ENCODE measurements at places on chromosomes 12 and 14.

DNA sequence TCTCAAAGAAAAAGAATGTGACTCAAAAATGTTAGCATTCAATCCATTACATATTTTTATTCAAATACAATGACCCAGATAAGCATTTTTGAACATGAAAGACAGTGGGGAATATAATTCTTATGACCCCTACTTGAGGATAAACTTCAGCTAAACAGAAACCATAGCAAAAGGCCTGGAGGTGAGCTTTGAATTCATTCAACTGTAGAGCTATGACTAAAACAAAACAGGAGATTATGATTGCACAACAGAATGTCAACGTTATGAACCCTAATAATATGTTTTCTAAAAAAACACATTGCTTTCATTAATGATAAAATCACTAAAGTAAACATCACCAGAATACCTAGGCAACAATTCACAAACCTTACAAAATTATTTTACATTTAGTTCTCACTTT, 27.8 kb downstream of the EFCAB11 start:
- DNase-seq, result no peak

- no peak for DNase-seq
Observed at GRCh38 chr12:9805883-9806282, 21.4 kb upstream of the KLRF1 start.

GRCh38 chr12:47942614-47943225, 20.7 kb upstream of the TMEM106C start:
- no peak for DNase-seq

DNA sequence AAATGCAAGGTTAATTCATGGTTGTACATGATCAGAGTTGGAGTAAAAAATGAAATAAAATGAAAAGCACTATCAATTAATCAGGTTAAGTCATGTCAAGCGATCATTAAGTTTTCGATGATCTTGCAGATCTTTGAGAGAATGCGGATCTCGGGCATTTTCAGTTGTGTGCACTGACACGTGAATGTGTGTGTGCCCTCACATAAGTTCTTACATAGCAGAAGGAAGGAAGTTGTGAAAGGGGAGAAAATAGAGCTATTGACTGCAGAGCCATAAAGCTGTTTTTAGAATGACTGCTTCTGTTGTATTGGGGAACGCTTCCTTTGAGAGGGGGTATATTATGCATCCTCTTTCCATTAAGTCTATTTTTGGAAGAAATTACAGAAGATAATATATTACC, 101.3 kb downstream of the HMGA2 start:
- DNase-seq, result no peak

DNA sequence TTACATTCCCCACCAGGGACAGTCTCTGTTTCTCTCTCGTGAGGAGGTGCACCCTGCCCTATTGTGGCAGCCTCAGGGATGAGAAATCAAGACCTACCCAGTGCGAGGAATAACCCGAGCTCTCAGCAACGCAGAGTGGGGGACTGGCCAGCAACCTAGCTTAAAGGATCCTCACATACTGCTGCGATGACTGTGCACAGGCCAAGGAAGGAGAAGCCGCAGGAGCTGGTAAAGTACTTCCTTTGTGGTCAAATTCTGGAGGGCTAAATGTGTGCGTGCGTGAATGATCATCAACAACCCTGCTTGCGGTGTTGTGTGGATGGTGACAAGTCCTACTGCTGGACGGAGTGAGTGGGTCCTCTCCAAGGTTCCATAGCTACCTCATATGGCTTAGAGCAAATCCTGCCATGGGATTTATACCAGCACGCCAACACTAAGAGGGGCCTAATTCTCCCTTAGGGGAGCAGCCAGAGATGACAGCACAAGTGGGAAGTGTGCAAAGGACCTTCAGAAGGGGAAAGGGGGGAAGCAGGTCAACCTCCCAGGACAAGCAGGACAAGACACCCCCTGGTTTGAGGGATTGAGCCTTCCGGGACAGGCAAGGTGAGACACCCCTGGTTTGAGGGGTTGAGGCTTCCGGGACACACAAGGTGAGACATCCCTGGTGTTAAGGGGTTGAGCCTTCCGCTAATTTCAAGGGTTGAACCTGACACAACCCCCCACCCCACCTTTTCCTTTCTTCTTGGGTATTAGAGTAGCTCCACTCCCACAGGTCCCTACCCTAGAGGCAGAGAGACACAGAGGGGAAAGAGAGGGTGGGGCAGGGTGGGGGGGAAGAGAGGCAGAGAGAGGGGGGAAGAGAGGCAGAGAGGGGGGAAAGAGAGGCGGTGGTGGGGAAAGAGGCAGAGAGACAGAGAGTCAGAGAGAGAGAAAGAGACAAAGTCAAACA, 58.8 kb upstream of the AP4S1 start:
- DNase-seq, result peak; percentile 34

GRCh38 chr14:24262821-24263733, at the start of gene TGM1:
TSS of gene TGM1 (minus strand) at chr14:24263177. CDS start at chr14:24262352, 825 bp downstream.
- no peak for DNase-seq

GRCh38 chr12:62659453-62660295, 193.0 kb downstream of the MON2 start:
- DNase-seq, result no peak

GRCh38 chr12:45827974-45828373, 98.5 kb downstream of the ARID2 start:
- DNase-seq, result no peak

- no peak for DNase-seq
Observed at GRCh38 chr12:684416-684815, 21.2 kb upstream of the NINJ2 start.

DNA sequence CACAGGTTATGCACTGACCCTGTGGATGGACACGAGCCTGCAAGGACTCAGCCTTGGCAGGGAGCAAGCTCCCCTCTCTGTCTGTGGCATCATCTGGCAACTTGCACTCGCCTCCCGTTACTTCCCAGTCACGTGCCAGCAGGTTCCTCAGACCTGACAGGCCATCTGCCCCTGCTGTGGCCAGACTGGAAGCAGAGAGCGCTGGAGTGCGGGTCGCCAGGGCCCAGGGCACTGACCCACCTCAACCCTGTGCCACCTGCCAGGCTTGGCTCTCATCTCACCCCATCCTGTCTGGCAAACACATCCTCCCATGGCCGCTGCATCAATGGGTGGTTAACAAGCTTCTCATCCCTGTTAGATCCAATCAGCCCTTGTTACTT, 28.4 kb downstream of the SLC6A12 start:
- DNase-seq, result no peak

GRCh38 chr12:114448618-114448933, 42.6 kb upstream of the TBX5 start:
- no peak for DNase-seq

- no peak for DNase-seq
Observed at GRCh38 chr12:103913100-103913499, 17.1 kb upstream of the HSP90B1 start.

- no peak for DNase-seq
Observed at GRCh38 chr14:21197418-21198205, 41.7 kb upstream of the OR5AU1 start.

DNA sequence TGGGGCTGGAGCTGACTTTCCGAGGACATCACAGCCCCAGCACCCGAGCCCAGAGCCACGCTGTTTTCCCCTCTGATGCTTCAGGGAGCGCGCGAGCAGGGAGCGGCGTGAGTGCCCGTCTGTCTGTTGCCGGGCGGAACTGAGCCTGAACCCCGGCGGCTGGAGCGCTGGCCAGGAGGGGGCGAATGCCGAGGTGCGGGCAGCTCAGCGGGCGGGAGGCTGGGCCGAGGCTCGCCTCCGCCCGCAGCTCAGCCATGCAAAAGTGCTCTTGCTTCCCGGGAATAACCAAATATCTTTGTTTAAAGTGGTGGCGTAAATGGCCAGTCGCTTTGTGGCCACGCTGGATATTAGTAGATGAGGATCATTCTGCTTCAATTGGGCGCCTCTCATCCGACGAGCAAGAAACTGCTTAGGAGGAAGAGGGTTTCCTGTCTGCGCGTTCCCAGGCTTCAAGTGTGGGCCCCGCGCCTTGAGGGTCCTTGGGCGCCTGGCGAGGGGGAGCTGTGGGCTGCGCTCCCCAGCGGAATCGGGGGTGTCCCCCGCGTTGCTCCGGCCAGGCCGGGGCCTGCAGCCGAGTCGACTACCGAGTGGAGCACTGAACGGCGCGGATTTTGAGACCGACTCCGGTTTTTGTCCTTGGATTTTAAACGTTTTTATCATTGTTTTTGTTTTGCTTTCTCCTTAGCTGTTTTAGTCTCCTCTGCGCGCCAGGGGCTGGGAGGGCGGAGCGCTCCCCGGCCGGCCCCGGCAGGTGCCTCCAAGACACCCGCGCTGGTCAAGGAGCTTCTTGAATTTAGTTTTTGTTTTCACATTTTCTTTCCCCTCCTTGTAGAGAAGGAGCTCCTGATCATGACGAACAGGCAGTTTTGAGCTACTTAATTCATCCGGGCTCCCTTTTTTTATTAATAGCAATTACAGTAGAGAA, 831 bp upstream of the NKX2-1 start:
- DNase-seq, result no peak

- DNase-seq, result no peak
Observed at GRCh38 chr14:30621354-30621939, 672 bp upstream of the SCFD1 start.

DNA sequence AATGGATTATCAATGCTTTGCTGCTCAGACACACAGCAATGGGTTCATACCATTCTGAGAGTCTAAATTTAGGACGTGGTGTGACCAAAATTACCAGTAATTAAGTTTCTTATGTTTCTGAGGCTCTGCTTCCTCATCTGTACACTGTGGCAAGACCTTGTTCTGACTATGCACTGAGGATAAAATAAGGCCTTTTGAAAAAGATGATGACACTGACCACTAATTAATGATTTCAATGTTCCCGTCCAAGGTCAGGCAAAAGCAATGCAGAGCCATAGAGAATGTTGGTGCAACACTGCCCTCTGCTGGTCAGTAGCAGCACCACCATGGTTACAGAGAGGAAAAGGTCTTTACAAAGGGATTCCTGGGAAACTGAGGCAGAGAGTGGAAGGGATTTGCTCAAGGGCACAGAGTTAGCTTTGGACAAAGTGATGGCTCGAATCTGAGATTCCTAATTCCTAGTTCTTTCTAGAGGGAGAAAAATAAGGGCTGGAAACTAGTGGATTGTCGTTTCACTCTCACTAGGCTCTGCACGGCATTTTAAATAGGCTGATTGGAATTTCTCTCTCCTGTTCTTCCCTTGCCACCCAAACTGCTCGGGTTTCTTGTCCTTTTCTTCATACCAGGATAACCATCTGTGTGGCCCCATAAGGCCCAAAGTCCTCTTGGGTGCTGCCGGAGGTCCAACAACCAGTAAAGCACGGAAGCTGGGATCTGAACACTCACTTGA, 22.3 kb upstream of the P2RX7 start:
- DNase-seq, result no peak

DNA sequence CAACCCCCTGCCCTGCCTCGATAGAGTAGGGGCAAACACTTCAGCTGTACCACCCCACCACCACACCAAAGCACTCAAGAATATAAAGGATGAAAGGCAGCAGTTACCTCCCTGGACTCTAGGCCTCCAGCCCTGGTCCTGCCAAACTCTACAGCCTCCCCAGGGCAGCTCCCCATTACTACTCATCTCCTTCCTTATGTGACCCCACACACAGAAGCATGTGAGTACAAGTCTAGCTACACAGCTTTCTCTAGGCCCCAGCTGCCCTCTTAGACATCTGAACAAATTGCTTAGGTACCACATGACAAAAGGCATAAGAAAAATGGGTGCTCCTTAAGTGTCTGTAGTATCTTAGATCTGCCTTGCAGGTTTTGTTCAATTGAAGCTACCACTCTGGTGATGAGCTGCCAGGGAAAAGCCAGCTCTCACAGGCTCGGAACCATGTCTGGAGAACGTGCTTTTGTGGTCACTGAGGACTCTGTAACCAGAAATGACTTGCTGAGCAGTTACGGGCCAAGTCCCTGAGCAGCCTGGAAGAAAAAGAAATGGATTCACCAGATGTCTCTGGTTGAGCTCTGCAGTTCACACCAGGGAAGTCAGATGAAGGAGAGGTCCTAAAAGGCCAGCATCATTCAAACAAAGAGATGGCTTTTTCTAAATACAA, 32.8 kb downstream of the FMNL3 start:
- no peak for DNase-seq

DNA sequence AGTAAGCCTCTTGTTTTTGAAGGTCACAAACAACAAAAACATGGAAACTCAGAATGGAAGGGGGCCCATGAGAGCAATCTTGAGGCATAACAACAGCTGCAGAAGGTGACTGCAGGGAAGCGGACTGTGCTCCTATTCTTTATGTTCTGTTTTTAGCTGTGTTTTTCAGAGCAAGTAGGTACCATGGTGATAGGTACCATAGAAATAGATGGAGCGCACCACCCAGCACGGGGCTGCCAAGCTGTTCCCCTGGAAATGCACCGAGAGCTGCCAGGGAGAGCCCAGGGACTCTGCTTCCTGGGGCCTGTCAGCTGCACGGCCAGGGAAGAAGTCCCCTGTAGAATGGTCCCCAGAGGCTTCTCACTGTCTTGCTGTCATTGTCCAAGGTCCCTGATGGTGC, 32.8 kb downstream of the DGLUCY start:
- no peak for DNase-seq

DNA sequence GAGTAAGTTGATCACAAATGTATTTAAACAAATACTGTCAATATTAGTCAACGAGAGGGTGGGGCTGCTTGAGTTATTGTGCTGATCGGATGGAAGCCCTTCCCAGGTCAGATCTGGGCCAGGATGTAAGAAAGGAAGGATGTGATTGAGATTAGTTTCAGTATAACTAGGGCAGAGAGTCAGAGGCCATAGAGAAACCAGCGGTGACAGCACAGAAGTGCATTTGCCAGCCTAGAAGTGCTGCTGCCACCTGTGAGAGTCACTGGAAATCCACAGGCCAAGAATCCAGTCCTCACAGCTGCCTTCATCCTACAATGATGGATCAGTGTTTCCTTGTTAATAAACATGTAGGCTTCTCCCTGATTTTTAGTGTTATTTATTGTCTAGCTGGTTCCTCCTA, 9.8 kb upstream of the FERMT2 start:
- no peak for DNase-seq

DNA sequence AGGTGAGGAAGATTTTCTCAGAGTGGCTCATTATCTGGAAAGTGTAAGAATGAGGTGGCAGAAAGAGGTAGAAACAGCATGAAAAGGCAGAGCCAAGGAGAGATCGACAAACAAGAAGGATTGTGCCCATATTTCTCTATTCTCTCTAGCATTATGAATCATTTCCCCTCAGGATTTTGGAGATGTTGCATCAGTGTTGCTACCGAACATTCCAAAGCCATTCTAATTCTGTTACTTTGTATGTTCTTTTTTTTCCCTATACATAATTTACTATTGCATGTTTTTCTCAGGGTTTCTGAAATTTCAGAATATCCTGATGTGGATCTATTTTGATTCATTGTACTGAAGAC, 61.4 kb downstream of the KICS2 start:
- DNase-seq, result no peak
